ENCODE measurements at places on chromosomes 3 and 15.
A peak's percentile ranks its signal among the peaks of the same experiment; 100 is the strongest.

GRCh38 chr15:52783929-52784798 lies 6.0 kb downstream of the ONECUT1 start:
- no peak for DNase-seq

- peak; percentile 42 for DNase-seq
Measured at GRCh38 chr15:85044251-85044853, 62.7 kb downstream of the PDE8A start.

- no peak for DNase-seq
Measured at GRCh38 chr3:65824166-65824565, 214.6 kb downstream of the MAGI1 start.

DNA sequence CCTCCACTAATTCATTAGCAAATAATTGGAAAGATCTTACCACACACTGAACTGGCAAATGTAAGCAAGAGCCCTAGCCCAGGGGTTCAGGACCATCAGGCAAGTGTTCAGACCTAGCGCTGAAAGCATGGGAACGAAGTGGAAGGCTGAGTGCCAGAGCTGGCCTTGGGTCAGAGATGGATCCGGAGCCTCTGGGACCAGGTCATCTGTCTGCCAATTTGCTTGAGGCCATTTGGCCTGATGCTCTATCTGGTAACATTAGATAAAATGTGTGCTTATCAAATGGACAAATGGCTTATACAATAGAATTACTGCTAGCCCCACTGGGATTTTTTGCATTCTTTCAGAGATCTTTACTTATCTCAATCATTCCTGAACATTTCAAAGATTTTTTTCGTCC lies 1.4 kb upstream of the TMC3 start:
- no peak for DNase-seq

GRCh38 chr15:99423186-99424130 lies 142.3 kb upstream of the MEF2A start:
- DNase-seq = no peak

- no peak for DNase-seq
Measured at GRCh38 chr3:100458814-100459213, 33.6 kb upstream of the TMEM45A start.

GRCh38 chr3:156978481-156978961 lies 152.4 kb downstream of the LEKR1 start:
- no peak for DNase-seq

GRCh38 chr3:127106456-127106855 lies 86.5 kb upstream of the PRR23E start:
- DNase-seq = no peak

DNA sequence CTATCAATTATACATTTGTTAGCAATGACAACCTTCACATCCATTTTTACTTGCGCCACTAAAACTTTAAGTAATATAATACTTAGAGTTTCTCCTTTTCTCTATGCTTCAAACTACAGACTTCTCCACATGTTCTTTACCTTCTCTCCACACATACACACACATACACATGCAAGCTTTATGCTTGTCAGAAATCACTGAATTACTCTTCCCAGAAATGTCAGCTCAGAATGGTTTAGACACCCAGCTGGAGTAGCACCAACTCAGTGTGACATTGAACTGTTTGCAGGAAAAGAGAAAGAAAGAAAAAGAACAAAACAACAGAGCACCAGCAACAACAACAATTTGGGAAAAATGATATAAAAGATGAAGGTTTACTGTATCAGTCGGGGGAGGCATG lies 20.9 kb downstream of the CBLB start:
- DNase-seq = no peak

DNA sequence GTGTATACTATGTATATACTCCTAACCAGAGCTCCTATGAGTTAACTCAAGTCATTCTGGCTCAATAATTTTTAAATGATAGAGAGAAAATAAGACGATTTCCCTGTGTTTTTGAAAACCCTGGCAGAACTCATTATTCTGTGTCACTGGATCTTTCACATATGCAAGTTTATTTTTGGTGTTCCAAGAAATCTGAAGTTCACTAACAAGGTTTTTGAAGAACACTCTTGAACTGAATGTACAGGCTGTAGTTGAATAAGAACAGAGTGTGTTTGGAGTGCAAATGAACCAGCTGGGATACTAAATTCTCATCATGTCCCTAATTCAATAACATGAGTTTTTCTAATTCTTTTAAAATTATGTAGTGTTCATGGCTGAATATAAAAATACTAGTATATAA lies 466.9 kb upstream of the SUCLG2 start:
- DNase-seq = no peak

- DNase-seq = no peak
Measured at GRCh38 chr3:193796089-193796488, 203.1 kb downstream of the OPA1 start.

GRCh38 chr3:3664935-3665334 lies 134.3 kb upstream of the LRRN1 start:
- DNase-seq = no peak

DNA sequence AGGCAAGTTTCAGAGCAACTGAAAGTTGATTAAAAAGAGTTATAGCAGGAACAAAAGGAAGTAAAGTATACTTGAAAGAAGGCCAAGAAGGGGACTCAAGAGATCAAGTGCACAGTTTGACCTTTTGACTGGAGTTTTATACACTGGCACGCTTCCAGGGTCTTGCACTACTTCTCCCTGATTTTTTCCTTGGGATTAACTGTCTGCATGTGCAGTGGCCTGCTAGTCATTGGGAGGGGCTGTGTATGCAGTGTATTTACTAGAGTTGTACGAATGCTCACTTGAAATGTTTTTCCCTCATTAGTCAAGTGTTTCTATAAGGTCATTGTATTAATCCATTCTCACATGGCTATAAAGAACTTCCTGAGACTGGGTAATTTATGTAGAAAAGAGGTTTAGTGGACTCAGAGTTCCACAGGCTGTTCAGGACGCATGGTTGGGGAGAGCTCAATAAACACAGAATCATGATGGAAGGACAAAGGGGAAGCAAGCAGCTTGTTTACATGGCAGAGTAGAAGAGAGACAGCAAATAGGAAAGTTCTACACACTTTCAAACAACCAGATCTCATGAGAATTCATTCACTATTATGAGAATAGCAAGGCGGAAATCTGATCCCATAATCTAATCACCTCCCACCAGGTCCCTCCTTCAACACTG lies 571.8 kb downstream of the ZPLD1 start:
- DNase-seq = no peak

DNA sequence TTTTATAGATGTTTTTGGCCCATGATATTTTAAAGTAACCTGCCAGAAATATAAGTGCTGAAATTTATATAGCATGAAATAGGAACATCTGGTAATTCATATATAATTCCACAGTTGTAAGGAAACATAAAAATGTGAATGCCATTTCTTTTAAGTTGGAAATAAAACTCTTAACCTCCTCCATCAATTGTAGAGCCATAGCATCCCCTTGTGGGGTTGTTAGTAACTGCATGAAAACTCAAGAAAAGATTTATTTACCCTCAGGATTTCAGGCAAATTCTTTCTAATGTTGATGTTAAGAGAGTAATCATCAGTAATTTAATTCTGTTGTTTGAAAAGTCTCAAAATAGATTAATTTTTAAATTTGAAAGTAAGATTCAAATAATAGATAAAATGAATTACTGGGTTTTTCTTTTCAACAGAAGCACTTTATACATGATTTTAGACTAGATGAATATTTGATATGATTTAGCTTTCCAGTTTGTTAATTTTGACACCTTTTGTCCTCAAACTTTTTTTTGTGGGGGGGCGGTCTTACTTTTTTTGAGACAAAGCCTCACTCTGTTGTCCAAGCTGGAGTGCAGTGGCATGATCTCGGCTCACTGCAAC lies 74.7 kb downstream of the RASA2 start:
- DNase-seq = no peak

GRCh38 chr15:50148362-50148963 lies 29.4 kb upstream of the ATP8B4 start:
- no peak for DNase-seq

DNA sequence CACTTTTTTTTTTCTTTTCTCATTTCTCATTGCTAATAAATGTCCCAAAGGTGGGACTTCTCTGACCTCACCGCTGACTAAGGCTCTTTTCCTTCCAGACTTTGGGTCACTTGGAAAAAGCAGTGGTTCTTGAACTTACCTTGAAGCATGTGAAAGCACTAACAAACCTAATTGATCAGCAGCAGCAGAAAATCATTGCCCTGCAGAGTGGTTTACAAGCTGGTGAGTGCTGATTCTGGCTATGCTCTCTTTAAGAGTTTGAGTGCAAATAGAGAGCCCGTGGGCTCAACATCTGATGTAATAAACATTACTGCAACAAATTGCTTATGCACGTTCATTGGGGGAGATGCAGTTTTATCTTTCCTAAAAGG lies 2.0 kb downstream of the BHLHE40 start:
- no peak for DNase-seq

- no peak for DNase-seq
Measured at GRCh38 chr15:63482874-63483323, 21.5 kb upstream of the USP3 start.

DNA sequence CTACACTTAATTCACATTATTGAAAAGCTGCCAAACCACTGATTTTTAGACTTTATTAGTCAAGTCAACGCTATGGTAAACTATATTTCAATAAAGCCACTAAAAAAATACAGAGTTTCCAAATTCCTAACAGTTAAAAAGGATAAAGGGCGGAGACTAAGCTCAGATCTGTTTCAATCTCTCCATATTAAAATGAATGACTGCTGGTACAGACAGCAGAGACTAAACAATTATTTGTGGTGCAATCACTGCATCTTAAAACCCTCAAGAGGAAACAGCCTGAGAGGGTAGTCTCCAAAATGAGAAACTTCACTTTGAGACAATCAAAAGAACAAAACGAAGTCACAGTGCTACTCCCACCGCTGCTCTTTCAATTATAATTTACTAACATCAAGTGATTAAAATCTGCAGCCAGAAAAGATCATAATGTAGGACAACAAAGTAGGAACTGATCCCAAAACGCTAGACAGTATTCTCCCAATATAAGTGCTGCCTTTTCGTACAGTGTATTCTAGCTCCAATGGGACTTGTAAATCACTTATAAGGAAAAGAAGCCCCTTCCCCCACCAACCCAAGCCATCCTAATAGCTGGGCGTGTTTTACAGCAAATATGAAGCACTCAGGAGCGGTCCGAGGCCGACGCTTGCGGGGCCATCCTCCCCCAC lies 1.2 kb downstream of the UBP1 start:
- DNase-seq = no peak

DNA sequence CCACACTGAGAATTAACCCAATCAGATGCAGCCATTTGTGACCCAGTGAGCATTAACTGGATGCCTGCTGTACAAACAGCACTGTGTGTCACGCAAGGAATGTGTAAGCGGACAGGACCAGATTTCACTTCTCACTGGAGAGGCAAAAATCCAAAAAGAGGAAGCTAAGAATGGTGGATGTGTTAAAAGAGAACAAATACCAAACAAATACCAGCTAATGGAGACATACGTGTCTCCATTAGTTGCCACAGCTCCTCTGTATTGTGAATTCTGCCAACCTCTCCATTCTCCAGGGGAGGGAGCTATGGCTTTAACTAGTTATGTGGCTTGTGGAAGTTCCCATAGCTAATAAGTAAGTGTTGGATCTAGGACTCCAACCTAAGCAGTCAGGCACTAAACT lies 2.6 kb downstream of the LTF start:
- DNase-seq = no peak

DNA sequence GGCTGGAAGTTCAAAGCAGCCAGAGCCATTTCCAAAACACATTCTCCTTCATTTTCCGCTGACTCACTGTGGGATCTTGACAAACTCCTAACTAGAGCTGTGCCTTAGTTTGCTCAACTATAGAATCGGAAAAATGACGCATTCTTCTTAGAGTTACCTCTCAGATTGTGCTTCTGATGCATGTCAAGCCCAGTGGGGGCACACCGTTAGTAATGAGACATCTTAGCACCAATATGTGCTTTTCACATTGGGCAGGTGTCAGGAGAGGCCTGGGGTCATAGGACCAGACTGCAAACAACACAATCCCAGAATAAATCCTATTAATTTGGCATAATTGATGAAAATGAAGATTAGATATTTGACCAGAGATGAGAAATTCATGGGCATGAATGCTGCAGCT lies 71.3 kb upstream of the UBE3A start:
- no peak for DNase-seq

DNA sequence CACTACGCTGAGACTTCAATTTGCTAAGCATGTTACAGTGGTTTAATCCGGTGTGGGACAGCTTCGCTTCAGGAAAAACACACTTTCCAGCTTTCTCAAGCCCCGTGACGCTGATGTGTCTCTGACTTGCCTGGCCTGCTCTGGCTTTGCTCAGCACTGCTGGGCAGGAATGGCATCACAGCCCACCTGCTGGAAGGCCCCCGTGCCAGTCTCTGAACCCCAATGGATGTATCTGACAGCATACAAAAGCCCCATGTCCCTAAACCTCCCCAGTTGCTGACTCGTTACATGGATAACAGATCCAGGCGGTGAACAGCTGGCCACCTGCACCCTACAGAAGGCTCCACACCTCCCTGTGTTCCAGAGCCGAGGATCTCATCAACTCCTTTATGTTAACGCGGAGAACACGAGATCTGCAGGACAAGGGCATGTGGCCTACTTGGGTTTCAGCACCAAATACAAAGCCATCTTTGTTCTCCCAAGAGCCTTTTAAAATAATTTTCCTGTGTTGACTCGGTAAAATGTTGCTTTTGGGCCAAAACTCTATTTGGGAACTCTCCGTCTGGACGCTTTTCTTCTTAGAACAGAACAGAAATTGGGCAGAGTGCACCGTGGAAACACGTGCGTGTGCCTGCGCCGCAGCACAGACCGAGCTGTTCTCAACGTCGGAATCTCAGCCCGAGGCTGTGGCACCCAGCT lies 61.4 kb downstream of the ATP10A start:
- DNase-seq = no peak

- DNase-seq = no peak
Measured at GRCh38 chr15:63372018-63372705, 9.5 kb downstream of the CA12 start.

DNA sequence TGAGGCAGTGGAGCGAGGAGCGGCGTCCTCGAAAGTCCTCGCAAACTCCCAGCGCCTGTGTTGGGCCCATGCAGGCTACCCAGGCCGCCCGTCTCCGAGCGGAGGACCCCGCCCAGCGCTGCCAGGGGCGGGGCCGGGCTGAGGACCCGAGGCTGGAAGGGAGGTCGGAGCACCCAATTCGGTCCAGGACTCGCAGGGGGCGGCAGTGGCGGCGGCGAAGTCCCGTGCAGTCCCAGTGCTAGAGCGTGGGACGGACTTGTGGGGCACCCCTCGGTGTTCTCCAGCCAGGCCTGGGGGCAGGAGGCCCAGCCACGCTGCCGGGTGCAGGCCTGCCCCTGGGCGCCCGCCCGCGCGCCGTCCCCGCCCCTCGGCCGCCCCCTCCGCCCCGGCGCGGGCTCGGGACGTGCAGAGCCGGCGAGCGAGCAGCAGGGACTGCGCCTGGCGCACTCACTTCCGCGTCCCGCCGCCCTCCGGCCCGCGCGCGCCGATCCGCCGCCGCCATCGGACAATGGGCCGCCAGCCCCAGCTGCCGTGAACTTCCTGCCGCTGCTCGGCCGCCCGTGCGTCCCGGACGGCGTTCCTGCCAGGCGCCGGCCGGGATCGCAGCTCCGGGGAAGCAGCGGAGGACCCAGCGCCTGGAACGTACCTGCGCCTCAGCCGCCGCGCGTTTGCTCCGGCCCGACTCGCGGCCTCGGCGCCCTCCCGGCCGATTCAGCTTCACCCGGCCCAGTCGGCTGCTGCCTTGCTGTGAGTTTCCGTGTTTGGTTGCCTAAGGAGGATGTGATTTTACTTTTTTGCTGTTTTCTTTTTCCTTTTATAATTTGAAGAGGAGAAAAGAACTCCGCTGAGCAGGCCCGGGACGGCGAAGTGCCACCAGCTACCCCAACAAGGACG lies 596 bp upstream of the LIMD1 start:
- peak; percentile 60 for DNase-seq

Measured in CD8-positive, alpha-beta T cell (primary cell).